HCT116 (cell line): ENCODE measurements at places on chromosomes 3 and 15. TPM values are rescaled to one million over a fixed set of nuclear protein-coding genes. Genes with fewer than 3 reads are reported as not detected.

Gene MINAR1
- 1.9 TPM for total RNA-seq

Gene SLMAP
- 81.0 TPM for total RNA-seq

- DNase-seq = no peak
Observed at GRCh38 chr15:80136854-80137253, 15.9 kb upstream of the FAH start.

- DNase-seq = no peak
Observed at GRCh38 chr3:114452937-114453336, 159.1 kb downstream of the TIGIT start.

DNA sequence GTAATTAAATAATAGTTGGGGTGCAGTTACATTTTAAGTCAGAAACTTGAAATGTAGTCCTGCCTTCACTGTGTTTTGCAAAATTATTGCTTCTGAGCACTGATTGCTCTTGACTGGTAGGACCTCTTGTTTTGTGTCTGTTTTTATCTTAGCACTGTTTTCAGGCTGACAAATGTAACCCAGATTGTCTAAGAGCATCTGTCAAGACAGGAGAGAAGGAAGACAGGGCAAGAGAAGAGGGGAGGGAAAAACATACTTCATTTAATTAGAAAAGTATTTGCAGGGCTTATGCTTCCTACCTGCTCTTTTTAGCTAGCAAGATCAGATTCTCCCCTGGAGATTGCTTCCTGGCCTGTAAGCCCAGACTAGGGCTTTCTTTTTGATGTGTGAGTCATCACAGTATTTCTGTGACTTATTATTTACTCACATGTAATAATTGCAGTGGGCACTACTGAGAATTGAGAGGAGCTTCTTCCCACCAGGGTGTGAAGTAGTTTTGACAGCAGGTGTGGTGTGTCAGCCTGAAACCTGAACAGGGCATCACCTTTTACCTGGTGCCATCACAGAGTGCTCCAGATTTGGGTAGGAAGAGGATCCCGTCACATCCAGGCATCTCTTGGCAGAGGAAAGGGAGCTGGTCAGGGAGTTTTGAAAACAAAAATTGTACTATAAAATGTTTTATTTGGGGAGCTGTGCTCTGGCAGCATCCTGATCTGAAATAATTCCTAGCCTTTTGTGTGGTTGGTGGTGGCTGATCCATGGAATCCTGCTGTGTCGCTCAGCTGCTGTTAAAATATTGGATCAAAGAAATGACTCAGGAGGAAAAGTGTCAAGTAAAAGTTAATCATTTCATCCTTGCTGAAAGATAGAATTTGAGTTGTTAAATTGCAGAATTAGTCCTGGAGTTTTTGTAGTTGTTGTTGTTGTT is 98.2 kb downstream of the TMEM108 start:
- DNase-seq = no peak
